ENCODE measurements at places on chromosomes 4 and X.
A peak's percentile ranks its signal among the peaks of the same experiment; 100 is the strongest.

DNA sequence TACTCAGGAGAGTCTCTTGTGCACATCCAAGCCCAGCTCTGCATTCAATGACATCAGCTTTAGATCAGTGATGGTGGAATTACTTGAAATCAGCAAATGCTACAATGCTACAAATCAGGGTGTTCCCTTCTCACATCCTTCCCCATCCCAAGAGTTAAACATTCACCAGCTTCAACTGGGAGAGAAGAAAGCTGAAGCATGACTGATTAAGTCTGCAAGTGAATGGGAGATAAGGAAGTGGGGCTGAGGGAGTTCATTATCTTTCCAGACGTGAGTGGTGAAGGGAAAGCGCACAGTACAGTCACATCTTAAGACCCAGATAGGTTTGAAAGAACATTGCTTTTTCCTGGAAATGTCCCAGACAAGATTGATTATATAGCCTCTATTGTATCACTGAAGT, 26.2 kb upstream of the MAP9 start:
- no peak for DNase-seq

DNA sequence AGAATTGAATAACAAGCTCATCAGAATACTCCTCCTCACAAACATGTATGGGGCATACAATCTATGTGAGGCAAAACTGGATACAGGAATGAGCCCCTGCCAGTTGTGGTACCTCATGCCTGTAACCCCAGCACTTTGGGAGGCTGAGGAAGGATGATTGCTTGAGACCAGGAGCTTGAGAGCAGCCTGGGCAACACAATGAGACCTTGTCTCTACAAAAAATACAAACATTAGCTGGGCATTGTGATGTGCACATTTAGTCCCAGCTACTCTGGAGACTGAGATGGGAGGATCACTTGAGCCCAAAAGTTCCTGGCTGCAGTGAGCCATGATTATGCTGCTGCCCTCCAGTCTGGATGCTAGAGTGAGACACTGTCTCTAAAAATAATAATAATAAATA, 611.0 kb downstream of the NLGN4X start:
- DNase-seq = no peak

- DNase-seq = peak; percentile 17
Observed at GRCh38 chrX:10111364-10112148, 45.2 kb upstream of the CLCN4 start.

- no peak for DNase-seq
Observed at GRCh38 chrX:127038065-127038464, 218.5 kb downstream of the PRR32 start.

- DNase-seq = no peak
Observed at GRCh38 chr4:83629945-83630721, 94.2 kb downstream of the GPAT3 start.

GRCh38 chr4:109690690-109691410, 12.4 kb downstream of the CASP6 start:
- DNase-seq = no peak

- DNase-seq = no peak
Observed at GRCh38 chrX:46693149-46693548, 65.8 kb downstream of the SLC9A7 start.

- DNase-seq = no peak
Observed at GRCh38 chr4:162075726-162076125, 88.1 kb downstream of the FSTL5 start.

GRCh38 chrX:112630187-112630586, 49.6 kb downstream of the LHFPL1 start:
- DNase-seq = no peak

- DNase-seq = no peak
Observed at GRCh38 chr4:93748373-93749291, 79.9 kb upstream of the ATOH1 start.

DNA sequence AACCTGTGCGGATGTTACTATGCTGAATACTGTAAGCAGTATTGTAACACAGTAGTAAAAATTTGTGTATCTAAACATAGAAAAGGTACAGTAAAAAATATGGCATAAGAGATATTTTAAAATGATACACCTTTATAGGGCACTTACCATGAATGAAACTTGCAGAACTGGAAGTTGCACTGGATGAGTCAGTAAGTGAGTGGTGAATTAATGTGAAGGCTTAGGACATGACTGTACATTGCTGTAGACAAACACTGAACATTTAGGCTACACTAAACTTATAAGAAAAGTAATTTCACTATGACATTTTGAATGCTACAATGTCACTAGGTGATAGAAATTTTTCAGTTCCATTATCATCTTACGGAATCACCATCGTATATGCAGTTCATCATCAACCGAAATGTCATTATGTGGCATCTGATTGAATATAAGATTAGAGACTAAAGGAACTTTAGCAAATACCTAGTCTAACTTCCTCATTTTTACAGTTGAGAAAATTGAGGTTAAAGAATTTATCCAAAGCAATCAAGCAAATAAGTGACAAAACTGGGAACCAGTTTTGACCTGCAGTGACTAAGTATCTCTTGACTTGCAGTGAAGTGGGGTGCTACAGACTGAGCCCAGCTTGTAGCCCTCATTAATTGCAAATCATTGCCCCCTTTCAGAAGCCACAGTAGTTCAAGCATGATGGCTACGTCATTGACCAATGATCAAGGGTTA, 55.3 kb downstream of the EGF start:
- DNase-seq = no peak

- no peak for DNase-seq
Observed at GRCh38 chr4:127632420-127633403, at the start of gene INTU. Gene INTU, plus strand, starts transcription at chr4:127632957. Its CDS starts 78 bp downstream, at chr4:127633035.

GRCh38 chr4:6917461-6918271, 8.0 kb downstream of the TBC1D14 start:
- no peak for DNase-seq

DNA sequence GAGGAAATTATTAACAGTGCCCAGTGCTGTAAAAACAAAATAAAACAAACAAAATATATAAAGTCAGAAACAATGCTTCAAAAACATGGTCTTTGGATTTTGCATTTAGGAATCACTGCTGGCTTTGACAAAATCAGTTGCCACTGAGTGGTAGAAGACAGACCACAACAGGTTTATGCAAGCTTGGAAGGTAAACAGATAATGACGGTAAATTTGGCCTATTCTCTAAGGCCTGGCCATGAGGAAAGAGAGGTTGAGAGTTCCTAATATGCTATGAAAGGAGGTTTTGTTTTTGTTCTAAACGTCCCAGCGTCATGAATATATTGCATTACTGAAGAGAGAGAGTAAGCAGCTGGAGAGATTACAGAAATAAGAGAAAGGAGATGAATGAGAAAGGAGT, 629.4 kb downstream of the STPG2 start:
- no peak for DNase-seq

DNA sequence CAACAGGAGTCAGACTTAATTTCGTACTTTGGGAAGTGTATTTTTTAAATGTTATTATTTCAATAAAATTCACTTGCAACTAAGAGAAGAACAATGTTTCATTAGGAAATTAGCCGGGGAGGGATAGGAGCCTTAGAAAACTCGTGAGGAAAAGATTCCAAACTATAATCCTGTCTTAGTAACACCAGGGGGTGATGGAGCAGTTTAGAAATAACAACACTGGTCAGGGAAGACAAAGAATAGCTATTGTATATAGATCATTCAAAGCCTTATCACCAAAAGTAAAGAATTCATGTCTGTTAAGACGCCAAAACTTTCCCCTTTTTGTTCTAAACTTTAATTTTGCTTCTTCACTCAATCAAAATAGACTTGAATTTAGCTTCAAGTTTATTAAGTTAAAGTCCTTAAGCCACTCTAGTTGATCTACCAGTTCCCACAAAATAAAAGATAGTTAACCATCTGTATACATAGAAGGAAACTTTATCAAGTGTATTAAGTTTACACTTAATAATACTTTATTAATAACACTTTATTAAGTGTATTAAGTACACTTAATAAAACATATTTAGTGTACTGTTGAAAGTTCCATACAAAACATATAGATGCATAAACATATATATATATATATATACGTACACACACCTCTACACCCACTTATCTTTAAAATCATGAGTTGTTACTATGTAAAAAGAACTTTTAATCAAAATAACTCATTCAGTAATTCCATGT, 60.5 kb downstream of the ARAP2 start:
- DNase-seq = no peak

DNA sequence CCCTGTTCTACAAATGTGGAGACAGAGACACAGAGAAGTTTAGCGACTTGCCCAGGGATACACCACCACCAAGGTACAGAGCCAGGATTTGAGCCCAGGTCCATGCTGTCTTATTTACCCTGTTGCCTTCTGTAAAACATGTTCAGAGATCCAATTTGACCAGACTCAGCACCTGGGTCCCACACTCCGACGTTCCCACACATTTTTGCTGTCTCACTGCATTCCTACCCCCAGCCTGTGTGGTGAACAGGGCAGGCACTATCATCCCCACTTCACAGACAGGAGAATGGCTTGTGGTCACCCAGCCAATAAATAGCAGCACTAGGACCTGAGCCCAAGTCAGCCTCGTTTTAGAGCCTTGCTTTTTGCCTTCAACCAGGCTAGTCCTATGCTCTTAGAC, 102.8 kb downstream of the PJA1 start:
- DNase-seq = no peak

DNA sequence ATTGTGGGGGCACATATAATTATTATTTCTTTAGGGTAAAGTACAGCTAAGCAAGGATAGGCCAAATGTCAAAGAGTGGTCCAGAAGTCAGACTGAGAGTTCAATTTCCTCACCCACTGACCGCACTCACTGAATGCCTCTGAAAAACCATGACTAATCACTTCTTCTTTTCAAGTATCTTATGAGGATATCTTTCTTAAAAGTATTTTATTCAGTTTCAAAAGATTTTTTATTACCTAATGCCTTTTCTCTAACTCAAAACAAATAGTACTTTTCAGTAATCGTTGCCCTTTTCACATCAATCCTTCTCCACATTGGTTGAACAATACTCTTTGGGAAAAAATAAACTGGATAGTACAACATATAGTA, 61.7 kb upstream of the CAMK2D start:
- no peak for DNase-seq
